Upper lobe of left lung (tissue), 6 donors: ENCODE measurements at places on chromosomes 2 and 18.

DNA sequence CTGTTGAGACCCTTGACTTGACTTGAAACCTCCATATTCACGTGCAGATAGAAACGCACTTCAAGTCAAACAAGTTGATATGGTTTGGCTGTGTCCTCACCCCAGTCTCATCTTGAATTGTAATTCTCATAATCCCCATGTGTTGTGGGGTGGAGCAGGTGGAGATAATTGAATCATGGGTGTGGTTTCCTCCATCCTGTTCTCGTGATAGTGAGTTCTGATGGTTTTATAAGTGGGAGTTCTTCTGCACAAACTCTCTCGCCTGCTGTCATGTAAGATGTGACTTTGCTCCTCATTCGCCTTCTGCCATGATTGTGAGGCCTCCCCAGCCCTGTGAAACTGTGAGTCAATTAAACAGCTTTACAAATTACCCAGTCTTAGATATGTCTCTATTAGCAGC is 21.4 kb downstream of the SLC3A1 start:
- no peak for DNase-seq

- peak; percentile 22 for DNase-seq
Observed at GRCh38 chr2:64065516-64065915, 46.3 kb upstream of the VPS54 start.

DNA sequence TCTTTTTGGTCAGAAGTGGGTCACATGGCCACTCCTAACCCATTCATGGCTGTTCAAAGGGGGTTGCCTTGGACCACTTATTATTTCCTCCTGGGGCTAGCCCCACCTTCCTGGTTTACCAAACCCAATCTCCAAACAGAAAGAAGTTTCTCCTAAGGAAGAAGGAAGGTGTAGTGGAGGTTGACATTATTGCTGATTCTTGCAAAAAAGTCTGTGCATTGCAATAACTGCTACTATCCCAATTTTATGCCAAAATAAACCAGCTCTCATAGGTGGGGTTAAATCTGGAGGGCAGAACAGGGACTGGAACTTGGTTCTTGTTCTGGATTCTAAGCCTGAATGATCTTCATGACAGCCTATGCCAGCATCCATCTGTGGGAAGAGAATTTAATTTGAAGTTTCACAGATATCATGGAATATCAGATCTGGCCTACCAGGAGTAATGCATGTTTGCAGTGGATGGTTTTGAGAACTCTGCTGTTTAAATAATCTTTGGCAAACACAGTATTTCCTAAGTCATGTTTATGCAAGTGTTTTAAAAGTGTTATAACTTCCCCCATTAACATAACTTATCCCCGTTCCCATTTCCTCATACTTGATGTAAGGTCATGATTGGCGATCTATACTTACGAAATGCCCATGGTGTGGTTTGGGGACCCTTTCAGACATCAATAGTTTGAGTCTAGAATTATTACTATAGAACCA is 11.9 kb downstream of the ANXA4 start:
- DNase-seq = no peak

- no peak for DNase-seq
Observed at GRCh38 chr18:61736133-61736532, 156.7 kb downstream of the RNF152 start.

GRCh38 chr2:9356261-9356660 is 67.1 kb downstream of the ITGB1BP1 start:
- no peak for DNase-seq

DNA sequence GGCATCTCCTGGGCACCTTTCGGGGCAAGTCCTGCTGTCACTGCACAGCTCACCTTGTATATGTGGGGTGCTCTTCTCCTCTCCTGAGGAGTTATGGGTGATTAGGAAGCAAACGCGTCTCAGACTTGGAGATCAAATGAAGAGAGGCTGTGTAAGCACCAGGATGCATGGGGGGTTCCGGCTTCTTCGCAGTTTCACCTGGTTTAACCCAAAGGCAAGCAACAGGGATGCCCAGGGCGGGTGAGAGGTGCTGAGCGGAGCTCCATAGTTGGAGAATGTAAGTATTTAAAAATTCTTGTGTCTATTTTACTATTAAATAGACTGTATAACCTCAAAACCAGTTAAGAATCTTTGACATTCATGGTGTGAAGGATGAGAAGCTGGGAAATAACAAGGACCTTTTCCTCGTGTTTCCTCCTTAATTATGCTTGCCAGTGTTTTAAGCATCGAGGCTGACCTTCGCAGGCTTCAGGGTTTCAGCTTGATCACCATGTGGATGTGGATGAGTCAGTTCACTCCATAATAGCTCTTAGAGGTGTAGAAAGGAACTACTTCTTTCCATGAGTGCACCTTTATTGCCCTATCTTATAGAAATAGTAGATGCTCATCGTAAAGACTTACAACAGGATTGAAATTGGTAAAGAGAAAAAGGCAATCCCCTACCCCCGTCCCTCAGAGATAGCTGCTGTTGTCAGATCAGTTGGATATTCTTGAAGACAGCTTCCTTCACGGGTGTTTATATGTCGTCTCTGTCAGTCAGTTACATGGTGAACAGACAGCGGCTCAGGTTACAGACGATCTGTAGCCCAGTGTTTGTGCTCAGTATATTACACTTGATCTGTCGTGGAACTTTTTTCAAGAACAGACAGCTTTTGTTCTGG is 201.1 kb downstream of the AGAP1 start:
- no peak for DNase-seq

GRCh38 chr18:27005589-27005988 is 140.1 kb upstream of the AQP4 start:
- DNase-seq = no peak

- DNase-seq = no peak
Observed at GRCh38 chr2:175579646-175580045, 398.1 kb upstream of the ATP5MC3 start.

GRCh38 chr2:174227748-174228147 is 20.6 kb downstream of the OLA1 start:
- no peak for DNase-seq

DNA sequence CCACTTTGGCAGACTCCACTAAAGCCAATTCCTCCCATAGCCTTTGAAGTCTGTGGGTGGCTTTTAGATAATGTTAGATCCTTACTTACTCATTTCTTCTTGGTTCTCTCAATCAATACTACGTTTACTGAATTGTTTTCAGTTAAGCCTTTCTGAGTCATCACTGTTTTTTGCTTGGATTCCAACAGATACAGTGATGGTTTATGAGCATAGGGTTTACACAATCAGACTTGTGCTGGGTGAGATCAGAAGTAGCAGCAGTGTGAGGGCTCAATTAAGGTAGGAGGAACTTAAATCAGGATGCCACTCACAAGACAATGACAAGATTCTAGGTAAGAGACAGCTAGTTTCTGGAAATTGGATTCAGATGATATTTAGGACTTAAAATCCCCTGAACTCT is 297.7 kb upstream of the DOK6 start:
- DNase-seq = no peak

DNA sequence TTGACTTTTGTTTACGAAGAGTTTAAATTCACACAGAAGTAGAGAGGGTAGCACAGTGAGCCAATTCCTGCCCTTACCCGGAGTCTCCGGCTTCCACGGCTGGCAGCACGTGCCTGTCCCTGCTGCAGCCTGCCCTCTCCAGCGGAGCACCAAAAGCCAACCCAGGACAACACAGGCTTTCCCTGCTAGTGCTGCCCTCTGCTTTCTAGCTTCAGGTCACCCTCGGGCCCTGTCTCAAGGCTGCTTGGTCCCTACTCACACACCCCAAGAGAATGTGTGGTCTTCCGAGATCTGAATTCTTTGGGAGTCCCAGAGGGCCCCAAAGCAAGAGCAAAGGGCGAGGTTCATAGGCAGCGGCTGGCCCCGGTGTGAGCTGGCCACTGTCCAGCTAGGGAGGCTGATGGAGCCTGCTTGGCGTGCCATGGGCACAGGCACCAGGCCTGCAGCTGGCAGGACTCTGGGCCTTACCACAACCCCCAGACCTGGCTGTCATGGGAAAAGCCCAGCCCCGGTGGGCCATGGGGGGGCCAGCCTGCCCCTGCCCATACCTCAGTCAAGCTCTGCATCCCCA is 7.0 kb upstream of the HS6ST1 start:
- DNase-seq = no peak
